ENCODE measurements at places on chromosomes 7 and 10. TPM values are rescaled to one million over a fixed set of nuclear protein-coding genes. Genes with fewer than 3 reads are reported as not detected.

GRCh38 chr10:88866454-88866853 lies 13.6 kb upstream of the STAMBPL1 start:
- no peaks in the 10 kb centered on the region for H3K27me3 ChIP-seq
- no peak overlapping the region for H3K4me3 ChIP-seq
- H3K27ac ChIP-seq, result no peak overlapping the region
- H3K36me3 ChIP-seq, result no peaks in the 10 kb centered on the region
- H3K4me1 ChIP-seq, result no peaks in the 10 kb centered on the region

DNA sequence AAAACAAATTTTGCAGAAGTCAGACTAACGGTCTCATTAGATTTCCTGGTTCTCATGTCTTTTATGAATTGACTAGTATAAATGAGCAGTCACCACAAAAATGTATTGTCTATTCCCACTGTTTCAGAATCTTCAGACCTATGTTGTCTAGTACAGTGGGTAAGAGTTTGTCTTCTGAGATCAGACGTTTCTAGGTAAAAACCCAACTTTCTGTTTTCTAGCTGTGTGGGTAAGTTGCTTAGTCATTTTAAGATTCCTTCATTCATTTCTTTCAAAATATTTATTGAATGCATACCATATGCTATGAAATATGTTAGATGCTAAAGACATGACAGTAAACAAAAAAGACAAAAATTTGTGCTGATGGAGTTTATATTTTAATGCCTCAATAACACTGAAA lies 156.3 kb downstream of the POLR1F start:
- DNase-seq, result no peak
- no peaks in the 10 kb centered on the region for H3K36me3 ChIP-seq
- H3K27me3 ChIP-seq, result no peaks in the 10 kb centered on the region

DLG5 gene
- total RNA-seq, result 44.8 TPM

GRCh38 chr10:119005362-119006043 lies 24.0 kb upstream of the NANOS1 start:
- H3K27ac ChIP-seq, result no peak overlapping the region
- no peaks in the 10 kb centered on the region for H3K36me3 ChIP-seq
- H3K4me3 ChIP-seq, result no peak overlapping the region
- no peaks in the 10 kb centered on the region for H3K27me3 ChIP-seq
- no peak for DNase-seq

DNA sequence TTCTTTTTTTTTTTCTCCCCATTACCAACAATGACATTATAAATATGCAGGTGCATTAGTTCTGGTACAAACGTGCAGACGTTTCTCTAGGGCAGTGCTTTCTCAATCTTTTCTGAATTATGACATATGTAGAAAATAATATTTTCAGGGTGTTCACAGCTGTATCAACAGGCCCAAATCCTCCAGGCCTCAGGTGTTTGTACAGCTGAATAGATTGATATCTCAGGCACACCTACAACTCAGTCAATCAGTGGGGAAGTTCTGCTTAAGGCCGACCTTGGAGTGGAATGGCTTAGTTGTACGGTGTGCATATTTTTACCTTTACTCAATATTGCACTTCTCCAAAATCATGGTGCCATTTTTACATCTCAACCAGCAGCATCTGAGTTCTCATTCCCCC lies 71.6 kb downstream of the CACNB2 start:
- no peak overlapping the region for H3K27ac ChIP-seq
- H3K4me3 ChIP-seq, result no peak overlapping the region
- no peaks in the 10 kb centered on the region for H3K36me3 ChIP-seq
- no peaks in the 10 kb centered on the region for H3K27me3 ChIP-seq

GRCh38 chr7:19754521-19755116 lies 18.8 kb downstream of the TMEM196 start:
- DNase-seq, result peak; percentile 51
- no peaks in the 10 kb centered on the region for H3K36me3 ChIP-seq
- no peak overlapping the region for H3K4me3 ChIP-seq
- no peak overlapping the region for H3K27ac ChIP-seq

DNA sequence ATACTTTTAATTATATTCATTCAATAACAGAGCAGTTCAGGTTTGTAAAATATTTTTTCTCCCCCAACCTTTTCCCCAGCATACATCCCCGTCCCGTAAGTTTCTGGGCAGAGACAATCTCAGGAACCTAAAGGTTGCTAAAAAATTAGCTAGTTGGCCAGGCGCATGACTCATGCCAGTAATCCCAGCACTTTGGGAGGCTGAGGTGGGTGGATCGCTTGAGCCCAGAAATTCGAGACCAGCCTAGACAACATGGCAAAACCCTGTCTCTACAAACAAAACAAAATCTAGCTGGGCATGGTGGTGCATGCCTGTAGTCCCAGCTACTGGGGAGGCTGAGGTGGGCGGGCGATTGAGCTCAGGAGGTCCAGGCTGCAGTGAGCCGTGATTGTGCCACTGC lies 40.2 kb downstream of the TCF7L2 start:
- no peak for DNase-seq
- H3K36me3 ChIP-seq, result peaks cover 57% of the 10 kb centered on the region
- H3K27me3 ChIP-seq, result no peaks in the 10 kb centered on the region
- peaks cover 50% of the 10 kb centered on the region for H3K4me1 ChIP-seq
- H3K27ac ChIP-seq, result no peak overlapping the region

DNA sequence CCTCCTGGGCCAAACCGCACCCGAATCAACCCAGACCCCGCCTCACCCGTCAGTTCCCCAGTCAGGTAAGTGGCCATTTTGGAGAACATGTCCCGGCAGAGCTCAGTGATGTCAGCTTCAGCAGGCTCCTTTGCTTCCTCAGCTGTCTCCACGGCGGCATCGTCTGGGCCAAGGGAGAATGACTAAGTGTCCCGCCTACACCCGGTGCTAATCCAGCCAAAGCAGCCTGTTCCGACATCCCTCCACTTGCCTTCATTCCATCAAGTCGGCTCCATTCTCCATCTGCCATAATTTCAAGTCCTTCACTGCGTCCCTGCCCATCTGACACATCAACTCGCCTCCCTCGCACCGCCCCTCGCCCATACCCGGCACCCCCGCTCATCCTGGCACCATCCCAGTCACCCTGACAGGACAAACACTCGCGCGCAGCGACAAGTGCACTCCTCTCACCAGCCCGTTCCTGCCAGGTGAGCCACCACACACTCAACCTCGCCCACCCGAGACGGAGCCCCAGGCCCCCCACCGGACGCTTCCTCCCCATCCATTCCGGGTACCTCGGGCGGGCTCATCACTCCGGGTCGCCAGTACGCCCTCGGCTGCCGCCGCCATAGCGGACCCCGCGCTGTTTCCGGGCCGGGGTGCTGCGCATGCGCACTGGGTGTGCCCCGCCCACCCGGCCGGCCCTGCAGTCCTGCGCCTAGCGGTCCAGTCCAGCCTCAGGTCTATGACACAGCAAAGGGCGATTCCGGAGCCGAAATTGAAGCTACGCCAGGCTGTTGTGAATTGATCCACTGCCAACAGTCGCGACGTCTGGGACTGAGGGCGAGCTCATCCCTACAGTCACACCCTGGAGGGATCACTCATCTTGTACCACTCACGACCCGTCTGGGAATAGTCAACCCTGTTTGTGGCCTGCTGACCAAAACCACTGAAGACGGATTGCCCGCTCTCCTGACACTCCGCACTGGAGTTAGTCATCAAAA lies at the start of gene BLOC1S2:
BLOC1S2 (minus strand) TSS at position 630 of the 983 bp plus-strand sequence; CDS start at position 609, 21 bp downstream.
- H3K27me3 ChIP-seq, result no peaks in the 10 kb centered on the region
- peak within 1 kb of the TSS; percentile 94 for H3K4me3 ChIP-seq
- DNase-seq, result peak; percentile 75
- H3K27ac ChIP-seq, result peak within 1 kb of the TSS; percentile 74

- peaks cover 7% of the 10 kb centered on the region for H3K4me1 ChIP-seq
- H3K27ac ChIP-seq, result no peak overlapping the region
- no peak overlapping the region for H3K4me3 ChIP-seq
- DNase-seq, result no peak
Measured at GRCh38 chr10:4733843-4734224, 92.2 kb upstream of the AKR1E2 start.

ASAH2B gene
- total RNA-seq, result 10.8 TPM

GRCh38 chr7:750111-750905 lies 23.2 kb upstream of the PRKAR1B start:
- peaks cover 23% of the 10 kb centered on the region for H3K36me3 ChIP-seq

DNA sequence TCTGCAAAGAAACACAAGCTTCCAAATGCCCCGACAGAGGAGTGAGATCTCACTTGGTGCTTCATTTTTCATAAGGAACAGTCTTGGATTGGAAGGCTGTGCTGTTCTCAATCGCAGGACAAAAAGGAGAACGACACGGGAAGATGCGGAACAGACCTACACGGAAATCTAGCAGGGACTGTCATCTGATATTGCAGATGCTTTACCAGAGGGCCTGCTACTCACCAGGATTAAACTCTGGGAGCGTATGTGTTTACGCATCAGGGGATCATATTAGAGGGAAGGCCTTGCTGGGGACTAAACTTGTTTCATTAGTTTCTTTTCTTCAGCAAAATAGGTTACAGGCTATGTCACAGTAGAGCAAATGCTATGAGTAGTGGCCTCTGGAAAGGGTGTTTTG lies 82.8 kb upstream of the EEPD1 start:
- no peaks in the 10 kb centered on the region for H3K4me1 ChIP-seq
- H3K36me3 ChIP-seq, result no peaks in the 10 kb centered on the region
- no peak overlapping the region for H3K27ac ChIP-seq
- no peaks in the 10 kb centered on the region for H3K27me3 ChIP-seq

RPEL1 gene
- 0.10 TPM for total RNA-seq

DNA sequence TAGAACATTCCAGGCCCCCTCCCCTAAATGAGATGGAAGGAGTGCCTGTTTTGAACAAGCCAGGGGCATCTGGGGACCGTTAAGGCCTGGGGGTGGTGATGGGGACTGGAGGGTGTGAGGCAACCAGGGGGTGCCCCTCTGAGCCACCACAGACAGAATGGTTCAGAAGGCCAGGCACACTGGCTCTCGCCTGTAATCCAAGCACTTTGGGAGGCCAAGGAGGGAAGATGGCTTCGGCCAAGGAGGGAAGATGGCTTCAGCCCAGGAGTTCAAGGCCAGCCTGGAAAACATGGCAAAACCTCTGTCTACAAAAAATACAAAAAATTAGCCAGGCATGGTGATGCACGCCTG lies 173.2 kb upstream of the TNRC18 start:
- no peak for DNase-seq
- peak overlapping the region; percentile 73 for H3K4me3 ChIP-seq
- peaks cover 70% of the 10 kb centered on the region for H3K4me1 ChIP-seq
- H3K36me3 ChIP-seq, result peaks cover 17% of the 10 kb centered on the region
- peak overlapping the region; percentile 95 for H3K27ac ChIP-seq

GRCh38 chr10:117007080-117007479 lies 2.1 kb upstream of the SHTN1 start:
- H3K27ac ChIP-seq, result peak overlapping the region; percentile 92
- H3K4me3 ChIP-seq, result peak overlapping the region; percentile 85
- peaks cover 25% of the 10 kb centered on the region for H3K4me1 ChIP-seq
- H3K27me3 ChIP-seq, result no peaks in the 10 kb centered on the region
- peak; percentile 81 for DNase-seq
- H3K36me3 ChIP-seq, result peaks cover 9% of the 10 kb centered on the region

TRPV5 gene
- total RNA-seq, result not detected

EN2 gene
- total RNA-seq, result 0.32 TPM

GRCh38 chr7:141754939-141755338 lies 9.0 kb upstream of the TAS2R3 start:
- peaks cover 62% of the 10 kb centered on the region for H3K36me3 ChIP-seq
- no peak for DNase-seq
- H3K4me3 ChIP-seq, result no peak overlapping the region
- no peaks in the 10 kb centered on the region for H3K27me3 ChIP-seq
- no peak overlapping the region for H3K27ac ChIP-seq

DNA sequence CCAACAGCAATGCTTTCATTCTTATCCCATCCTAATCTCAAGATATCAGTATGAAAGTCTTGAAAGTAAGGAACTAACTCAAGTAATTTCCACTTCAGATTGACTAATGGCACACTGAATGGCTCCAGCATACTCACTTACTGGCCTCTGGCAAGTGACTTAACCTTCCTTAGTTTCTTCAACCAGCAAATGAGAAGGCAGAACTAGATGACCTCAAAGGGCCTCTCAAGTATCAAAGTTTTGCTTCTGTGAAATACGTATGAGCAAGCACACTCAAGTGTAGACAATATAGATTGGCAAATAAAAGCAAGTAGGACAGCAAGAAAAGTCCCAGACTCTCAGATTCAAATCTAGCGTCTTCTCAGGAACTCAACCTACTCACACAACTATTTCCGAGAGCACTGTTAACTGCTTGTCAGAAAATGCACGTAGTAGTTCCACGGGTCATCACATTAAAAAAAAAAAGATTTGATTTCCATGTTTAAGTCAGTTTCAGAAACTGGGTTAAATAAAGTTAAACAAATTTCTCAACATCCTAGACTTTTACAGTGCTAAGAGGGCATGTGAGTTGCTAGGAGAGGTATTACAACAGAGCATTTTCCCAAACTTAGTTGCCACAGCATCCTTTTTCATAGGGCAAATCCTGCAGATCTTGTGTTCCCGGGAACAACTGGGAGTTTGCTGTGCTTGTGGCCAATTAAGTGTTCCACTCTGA lies 276.9 kb upstream of the KLF14 start:
- H3K27me3 ChIP-seq, result no peaks in the 10 kb centered on the region
- H3K36me3 ChIP-seq, result no peaks in the 10 kb centered on the region
- peaks cover 96% of the 10 kb centered on the region for H3K4me1 ChIP-seq
- peak overlapping the region; percentile 96 for H3K27ac ChIP-seq

GRCh38 chr7:156178857-156179256 lies 366.6 kb upstream of the SHH start:
- no peak for DNase-seq
- H3K4me1 ChIP-seq, result no peaks in the 10 kb centered on the region
- H3K27ac ChIP-seq, result no peak overlapping the region
- H3K27me3 ChIP-seq, result no peaks in the 10 kb centered on the region
- H3K36me3 ChIP-seq, result no peaks in the 10 kb centered on the region

GRCh38 chr10:51699145-51699474 lies 285 bp downstream of the CSTF2T start:
- peak overlapping the region; percentile 95 for H3K4me3 ChIP-seq
- DNase-seq, result no peak
- no peaks in the 10 kb centered on the region for H3K36me3 ChIP-seq
- no peaks in the 10 kb centered on the region for H3K27me3 ChIP-seq
- H3K4me1 ChIP-seq, result peaks cover 12% of the 10 kb centered on the region
